ENCODE measurements at places on chromosomes 12 and 14.

DNA sequence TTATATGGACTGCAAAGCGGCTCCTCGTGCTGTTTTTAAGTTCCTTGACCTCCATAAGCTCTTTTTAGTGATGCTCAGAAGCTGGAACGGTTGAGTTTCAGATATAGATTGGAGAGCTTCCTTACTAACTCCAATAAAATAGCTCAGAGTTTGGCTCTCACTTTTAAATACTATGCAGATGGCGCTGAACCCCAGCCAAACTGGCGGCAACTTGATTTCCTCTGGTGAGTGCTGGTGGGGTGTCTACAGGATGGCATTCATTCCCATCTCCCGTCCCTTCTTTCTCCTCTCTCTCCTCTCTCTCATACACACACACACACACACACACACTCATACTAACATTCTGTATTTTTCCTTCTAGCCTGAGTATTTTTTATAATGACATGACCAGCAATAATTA lies 346.3 kb downstream of the ETNK1 start:
- no peak for DNase-seq

DNA sequence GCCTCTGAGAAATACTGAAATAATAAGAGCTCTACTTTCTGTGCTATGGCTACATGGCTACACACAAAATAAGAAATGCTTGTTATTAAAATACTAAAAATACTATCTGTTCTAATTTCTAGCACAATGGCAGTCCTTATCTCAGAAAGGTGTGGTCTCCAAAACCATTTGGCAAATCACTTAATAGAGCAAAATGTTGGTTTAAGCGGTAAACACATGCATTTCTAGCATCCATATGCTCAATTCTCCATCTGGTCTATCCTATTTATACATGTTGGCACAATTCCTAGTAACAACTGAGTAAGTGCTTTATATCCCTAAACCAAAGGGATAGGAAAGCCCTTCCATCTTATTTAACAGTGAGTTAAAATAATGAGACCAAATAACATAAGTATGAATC lies 107.0 kb downstream of the PAPLN start:
- DNase-seq, result no peak

- no peak for DNase-seq
Observed at GRCh38 chr12:92640691-92641090, 62.1 kb upstream of the PLEKHG7 start.

- no peak for DNase-seq
Observed at GRCh38 chr12:29616664-29617406, 119.3 kb upstream of the OVCH1 start.

DNA sequence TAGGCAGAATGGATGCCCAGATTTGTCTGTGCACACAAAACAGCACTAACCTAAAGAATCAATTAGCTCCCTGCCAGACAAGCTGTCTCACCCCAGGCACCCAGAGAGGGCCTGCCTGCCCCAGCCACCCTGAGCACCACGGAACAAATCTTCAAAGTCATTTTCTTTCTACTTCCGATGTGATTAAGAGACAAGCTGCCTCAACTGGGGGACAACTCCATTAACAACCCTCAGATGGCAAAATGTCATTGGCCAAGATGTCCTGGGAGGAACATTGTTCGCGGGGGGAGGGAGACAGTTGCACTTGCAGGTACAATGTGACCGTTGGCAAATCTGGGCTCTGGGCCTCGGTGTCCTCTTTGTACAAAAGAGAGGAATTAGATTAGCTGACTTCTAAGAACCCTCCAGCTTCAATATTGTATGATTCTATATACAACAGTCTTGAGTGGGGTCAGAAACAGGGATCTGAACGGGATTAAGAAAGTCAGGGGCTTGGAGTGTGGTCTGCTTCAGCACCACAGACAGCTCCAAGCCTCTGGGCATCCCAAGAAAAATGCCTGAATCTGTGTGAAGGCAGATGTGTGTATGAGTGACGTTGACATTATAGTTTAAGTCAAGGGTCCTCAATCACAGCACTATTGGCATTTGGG lies 42.8 kb upstream of the CMKLR1 start:
- DNase-seq, result no peak

DNA sequence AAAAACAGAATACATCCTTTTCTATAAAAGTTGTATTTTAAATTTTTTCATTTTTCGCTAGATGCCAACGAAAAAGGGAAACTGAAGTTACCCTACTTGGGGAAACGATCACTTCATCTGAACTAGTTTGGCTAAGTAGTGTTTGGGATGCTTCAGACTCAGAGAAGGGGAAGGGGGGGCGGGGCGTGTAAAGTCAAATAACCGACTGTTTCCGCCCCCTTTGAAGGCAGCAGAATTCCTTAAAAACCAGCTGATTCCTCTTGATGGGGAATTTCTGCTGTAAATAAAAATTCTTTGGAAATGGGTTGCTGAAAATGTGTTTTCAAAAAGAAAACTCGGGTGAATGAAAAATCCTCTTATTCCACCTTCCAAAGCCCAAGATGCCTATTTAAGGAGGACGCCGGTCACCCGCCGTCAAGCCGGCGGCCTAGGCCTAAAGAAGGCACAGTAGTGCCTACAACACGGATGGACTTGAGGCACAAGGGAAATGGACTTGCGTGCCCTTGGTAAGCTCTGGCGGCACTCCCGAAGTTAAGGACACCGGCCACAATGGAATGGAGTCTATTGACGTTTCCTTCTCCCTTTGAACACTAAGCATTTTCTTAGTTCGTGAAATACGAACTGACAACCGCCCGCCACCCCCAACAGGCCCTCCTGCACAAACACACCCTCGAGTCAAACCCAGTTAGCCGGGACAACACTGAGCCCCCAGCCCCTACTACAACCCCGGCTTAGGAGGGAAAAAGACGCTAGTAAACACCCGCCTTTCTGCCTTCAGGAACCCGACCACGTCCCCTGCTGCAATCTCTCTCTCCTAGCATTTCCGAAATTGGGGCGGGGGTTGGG lies 1.9 kb downstream of the ATXN2 start:
- DNase-seq, result peak; percentile 12

GRCh38 chr12:120170631-120171030 lies 23.9 kb downstream of the GCN1 start:
- no peak for DNase-seq

- DNase-seq, result no peak
Observed at GRCh38 chr12:132617822-132618682, 524 bp upstream of the P2RX2 start.

GRCh38 chr14:101491841-101492240 lies 69.5 kb upstream of the DIO3 start:
- DNase-seq, result no peak

DNA sequence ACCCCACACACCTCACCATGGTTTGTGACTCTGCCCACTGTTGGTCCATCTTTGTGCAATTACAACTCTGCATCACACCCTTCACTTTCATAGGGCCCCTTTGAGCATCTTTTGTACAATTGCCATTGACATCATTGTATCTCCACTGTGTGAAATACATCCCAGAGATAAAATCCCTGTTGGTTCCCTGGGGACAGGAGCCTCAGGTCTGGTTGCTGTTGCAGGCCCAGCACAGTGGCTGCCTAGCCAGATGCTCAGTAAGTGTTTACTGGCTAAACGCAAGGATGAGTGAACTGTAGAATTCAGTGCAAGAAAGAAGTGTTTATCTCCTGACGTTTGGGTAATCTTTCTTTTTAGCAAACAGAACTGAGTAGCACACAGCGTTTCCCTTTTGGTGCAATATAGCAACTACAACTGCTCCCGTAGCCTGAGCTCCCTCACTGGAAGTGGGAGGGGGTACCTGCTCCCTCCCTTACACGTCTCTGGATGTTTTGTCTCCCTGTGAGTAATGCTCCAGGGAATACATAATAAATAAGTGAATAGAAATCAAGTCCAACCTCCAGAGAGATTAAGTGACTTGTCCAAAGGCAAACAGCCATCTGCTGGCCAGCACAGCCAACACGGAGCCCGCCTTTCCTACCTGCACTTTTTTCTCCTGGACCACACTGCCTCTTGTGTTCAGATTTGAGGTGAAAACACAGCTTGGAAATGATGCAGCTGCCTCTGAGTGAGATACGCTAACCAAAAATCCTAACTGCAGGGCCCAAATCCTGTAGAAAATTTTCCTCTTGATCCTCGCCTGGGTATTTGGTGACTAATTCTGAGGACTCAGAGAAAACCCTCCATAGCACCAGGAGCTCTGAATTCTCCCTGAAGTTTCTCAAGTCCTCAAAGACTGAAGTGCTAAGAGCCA lies 27.4 kb downstream of the GALNT16 start:
- DNase-seq, result no peak

DNA sequence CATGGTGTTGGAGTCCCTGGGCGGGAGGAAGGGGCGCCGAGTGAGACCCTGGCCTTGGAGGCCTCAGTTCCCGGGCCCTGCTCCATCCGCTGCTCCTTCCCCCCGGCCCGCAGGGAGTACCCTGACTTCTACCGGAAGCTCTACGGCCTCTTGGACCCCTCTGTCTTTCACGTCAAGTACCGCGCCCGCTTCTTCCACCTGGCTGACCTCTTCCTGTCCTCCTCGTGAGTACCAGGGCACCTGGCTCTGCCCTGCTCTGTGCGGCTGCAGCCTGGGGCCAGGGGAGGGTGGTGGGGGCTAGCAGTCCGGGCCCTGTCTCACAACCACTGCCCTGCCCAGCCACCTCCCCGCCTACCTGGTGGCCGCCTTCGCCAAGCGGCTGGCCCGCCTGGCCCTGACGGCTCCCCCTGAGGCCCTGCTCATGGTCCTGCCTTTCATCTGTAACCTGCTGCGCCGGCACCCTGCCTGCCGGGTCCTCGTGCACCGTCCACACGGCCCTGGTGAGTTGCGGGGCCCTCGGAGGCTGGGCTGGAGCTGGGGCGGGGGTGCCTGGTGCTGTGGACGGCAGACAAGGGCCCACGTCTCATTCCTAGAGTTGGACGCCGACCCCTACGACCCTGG lies 7.0 kb downstream of the NOC4L start:
- DNase-seq, result no peak

- DNase-seq, result peak; percentile 80
Observed at GRCh38 chr12:124771462-124772288, 92.0 kb downstream of the SCARB1 start.

- DNase-seq, result no peak
Observed at GRCh38 chr12:46825591-46826414, at the start of gene SLC38A4. TSS of gene SLC38A4 (minus strand) at chr12:46825997. CDS start at chr12:46793071, 32,926 bp downstream.

GRCh38 chr12:109767991-109768900 lies 54.6 kb downstream of the FAM222A start:
- DNase-seq, result no peak

GRCh38 chr14:100586153-100586402 lies 1.1 kb downstream of the BEGAIN start:
- DNase-seq, result no peak

- DNase-seq, result no peak
Observed at GRCh38 chr12:54661048-54661447, 12.9 kb upstream of the DCD start.

DNA sequence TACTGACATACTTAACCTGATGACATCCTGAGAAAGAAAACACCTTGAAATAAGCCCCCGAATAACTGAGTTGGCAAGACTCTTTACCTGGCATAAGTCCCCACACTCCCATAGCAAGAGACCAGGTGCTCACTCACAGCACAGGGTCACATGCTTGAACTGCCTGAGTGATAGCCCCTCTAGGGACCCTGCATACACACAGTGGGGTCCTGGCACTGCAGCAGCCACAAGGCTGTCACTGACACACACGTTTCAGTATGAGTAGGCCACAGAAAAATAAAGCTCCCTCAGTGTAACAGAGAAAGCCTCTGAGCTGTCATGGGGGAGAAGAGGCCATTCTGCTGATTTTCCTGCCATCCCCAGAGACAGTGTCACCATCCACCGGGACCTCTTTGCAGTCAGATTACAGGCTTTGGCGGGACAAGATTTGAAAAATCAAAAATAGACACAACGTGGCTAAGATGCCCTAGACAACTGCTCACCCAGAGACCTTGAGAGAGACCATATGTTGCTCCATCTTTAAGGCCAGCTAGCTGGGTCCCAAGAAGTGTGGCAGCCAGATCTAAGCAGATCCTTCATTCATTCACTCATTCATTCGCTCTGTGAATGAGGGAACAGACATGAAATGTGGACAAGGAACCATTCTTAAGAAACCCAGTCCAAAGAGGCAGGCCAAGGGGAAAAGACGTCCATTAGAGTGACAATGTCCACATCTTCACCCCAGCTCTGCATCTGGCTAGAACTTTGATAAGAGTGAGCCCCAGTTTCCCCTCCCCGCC lies 1.6 kb downstream of the SCARB1 start:
- DNase-seq, result no peak

DNA sequence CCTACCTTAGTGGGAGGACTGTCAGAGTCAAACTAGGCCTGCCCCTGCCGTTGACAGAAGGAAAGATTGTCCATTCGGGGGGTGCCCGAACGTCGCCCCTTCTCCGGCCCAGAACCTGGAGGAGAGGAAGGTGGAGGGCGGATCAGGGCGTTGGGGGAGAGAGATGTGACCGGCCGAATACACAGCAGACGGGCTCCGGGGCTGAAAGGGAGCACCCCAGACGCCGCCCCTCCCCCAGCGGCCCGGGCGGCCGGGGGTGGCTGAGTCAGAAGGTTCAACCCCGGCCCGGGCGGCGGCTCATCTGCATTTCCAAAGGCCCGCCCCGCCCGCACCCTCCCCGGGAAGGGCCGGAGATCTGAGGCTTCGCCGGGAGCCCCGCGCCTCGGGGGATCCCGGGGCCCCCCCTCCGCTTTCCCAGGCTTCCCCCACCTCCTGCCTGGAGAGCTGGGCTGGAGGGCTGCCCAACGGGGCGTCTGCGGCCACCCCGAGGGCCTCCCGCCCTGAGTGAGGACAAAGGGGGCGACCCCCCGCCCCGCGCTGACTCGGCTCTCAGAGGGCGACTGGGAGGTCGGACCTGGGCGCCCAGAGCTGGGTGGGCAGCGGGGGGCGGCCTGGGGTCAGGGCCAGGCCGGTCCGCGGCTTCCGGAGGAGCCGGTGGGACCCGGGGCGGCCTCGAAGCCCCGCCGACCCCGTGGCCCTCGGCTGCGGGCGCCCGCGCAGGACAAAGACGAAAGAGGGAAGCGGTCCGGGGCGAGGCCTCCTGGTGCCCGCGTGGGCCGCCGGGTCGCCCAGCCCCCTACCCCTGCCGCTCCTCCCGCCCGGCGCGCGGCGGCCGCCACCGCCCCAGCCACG lies 3.7 kb upstream of the SETD1B start:
- DNase-seq, result peak; percentile 72

- DNase-seq, result no peak
Observed at GRCh38 chr12:132453361-132454192, 36.4 kb upstream of the FBRSL1 start.

DNA sequence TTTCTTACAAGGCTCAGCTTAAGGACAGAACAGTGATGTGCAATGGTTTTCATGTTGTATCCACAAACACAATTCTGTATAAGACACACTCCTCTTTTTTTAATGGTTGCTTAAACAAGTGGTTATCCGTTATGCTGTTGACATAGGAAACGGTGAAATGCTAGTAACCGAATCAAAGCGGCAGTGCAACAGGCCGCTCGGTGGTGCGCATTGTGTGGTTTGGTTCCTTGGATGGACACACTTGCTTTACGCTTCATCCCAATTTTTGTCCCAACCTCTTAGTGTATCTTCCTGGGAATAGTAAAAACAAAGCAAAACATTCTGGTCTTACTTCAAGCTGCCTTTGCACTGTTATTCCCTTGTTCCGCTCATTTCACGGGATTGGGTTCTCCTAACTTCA lies 650 bp upstream of the PTGER2 start:
- DNase-seq, result no peak

Data from activated CD4-positive, alpha-beta T cell treated with anti-CD3 and anti-CD28 coated beads, Interleukin-2, amount 50 U/mL, for 1 hour (primary cell).